ENCODE measurements at places on chromosomes 2 and 18.

DNA sequence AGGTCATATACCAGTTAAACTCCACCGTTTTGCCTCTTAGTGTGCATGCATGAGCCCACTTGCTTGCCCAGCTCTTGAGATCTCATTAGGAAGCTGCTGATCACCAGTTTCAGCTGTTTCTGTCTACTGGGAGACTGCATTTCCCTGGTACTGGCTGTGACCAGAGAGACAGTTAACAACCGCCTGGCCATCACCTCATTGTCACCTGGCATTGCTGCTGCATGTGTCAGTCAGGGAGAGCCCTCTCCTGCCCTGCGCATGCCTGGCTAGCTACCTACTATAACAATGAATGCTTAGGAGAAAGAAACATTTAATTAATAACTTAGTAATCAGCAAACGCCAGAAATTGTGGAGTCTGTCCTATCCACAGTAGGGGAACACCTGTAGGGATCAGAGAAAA is 265.8 kb upstream of the CYRIA start:
- no peak for DNase-seq

DNA sequence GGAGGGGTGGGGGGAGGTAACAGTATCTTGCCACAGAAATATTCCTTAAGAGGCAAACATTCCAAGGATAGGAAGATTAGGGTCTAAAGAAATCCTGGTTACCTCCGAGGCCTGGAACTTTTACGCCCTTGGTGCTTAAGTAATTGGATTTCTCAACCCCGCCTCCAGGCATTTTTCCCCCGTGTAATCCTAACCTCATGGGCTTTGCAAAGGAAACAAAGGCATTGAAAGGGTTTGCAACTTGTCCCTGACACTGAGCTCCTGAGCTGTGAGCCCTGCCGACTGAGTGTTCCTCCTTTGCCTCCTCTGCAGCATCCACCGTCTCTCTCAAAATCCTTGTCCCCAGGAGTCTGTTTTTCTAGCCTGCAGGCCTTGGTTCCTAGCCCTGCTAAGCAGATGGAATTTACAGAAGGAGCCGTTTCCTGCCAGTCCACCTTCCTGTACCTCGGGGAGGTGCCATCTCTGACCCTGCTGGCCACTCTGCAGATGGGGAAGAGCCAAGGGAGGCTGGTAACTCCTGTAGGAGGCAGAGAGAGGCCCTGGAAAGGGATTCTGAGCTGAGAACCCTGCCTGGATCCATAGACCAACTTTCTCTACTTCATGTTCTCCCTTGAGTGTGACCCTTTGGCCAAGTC is 24.2 kb downstream of the TET3 start:
- DNase-seq, result no peak

GRCh38 chr2:179265082-179265510 is 464 bp upstream of the SESTD1 start:
- peak; percentile 49 for DNase-seq

GRCh38 chr18:3840766-3841165 is 390.8 kb downstream of the TGIF1 start:
- DNase-seq, result no peak

DNA sequence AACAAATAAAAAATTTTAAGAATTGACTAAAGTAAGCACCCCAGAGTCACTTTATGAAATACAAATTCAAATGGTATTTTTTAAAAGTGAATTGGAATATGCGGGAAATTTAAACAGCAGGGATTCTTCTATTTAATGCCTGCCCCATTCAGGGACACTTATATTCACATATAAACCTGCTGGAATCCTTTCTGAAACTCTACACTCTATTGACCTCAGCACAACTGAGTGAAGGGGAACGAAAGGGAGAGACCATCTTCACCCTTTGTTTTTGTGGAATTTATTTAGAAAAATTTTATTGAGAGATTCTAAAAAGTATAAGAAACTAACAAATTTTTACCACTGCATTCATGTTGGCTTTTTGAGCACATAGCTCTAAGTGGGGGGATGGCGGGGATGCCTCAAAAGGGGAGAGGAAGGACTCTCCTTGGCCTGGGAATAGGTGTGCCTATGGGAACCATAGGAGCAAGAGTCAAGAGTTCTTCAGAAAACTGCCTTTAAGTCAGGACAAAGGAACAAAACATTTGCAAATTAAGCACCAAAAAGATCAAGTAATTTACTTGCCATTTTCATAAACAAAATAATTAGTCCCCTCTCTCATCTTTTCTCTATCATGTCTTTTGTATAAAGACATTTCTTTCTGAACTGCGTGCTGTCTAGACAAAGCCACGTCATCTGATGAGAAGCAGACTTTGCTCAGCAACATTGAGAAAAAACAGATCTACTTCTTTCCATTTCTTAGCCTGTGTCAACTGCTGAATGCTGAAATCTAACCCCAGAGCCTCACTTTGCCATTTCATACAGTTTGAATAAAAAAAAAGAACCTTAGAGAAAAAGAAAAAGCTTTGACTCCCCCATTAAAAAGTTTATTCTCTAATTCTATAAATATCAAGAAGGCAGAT is 21.6 kb upstream of the FLACC1 start:
- DNase-seq, result no peak

- DNase-seq, result no peak
Measured at GRCh38 chr2:225600444-225600843, 200.9 kb downstream of the NYAP2 start.

All from AG09309 (cell line).